Stimulated activated naive CD4-positive, alpha-beta T cell (primary cell): ENCODE measurements at places on chromosomes 2 and 18.

DNA sequence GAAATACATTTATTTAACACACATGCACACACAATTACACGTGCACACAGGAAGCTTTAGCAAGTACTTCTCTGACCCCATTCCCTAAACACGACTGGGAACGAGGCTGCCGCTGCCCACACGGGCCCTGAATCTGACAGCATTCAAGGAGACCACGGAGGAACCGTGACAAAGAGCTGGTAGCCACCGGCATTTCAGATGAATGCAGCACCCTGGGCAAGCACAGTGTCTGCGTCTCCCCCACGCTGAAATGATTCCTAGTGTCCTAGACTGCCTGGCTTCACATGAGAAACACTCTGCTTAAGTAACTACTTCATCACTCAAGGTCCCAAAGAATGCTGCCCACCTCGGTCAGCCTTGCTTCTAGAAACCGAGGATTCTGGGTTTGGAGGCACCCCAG, 95.0 kb downstream of the HDAC4 start:
- DNase-seq = no peak

DNA sequence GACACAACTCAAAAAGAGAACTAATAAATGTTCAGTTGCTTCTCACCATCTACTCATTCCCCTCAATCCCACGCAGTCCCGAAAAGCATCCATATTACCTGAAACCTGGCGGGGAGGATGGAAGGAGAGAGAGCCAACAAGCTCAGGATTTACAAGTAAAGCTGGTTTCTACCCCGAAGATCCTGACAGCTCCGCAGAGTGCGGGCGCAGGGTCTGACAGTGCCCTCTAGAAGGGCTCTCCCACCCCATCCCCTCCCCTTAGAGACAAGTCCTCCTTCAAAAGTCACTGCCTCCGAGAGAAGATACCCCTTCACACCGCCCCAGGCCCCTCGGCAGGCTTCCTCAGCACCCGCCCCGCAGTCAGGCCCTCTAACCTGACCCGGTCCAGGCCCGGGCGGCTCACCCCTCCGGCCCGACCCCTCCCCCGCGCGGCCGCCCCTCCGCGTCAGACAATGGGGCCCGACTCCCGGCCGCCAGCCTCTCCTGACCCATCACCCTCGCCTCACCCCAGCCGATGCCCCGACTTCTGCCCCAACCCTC, 550 bp downstream of the RAB1A start:
- DNase-seq = peak; percentile 51

GRCh38 chr2:215826838-215827441, 186.4 kb downstream of the MREG start:
- DNase-seq = no peak

DNA sequence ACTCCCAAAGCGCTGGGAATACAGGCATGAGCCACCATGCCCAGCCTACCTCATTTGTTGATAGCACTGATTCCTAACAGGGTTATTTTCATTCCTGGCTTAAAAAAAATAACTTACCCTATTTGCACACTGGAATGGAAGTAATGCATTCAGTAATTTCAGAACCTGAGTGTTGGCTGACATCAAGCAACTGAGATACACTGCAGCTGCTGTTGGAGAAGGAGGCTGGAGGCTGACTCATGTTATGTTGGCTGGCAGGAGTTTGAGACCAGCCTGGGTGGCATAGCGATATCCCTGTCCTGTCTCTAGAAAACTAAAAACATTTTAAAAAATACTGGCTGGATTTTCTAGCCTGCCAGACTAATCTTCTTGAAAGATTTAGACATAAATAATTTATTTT, 385.1 kb upstream of the MEX3C start:
- DNase-seq = no peak

DNA sequence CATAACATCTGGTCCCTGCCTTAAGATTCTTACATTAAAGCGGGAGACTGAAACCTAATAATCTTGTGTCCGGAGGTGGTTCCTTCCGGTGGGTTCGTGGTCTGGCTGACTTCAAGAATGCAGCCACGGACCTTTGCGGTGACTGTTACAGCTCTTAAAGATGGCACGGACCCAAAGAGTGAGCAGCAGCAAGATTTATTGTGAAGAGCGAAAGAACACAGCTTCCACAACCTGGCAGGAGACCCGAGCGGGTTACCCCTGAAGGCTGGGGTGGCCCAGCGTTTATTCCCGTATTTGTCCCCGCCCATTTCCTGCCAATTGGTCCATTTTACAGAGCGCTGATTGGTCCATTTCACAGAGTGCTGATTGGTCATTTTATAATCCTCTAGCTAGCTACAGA, 122.3 kb upstream of the SIX2 start:
- no peak for DNase-seq

GRCh38 chr2:44109166-44109565, 59.5 kb upstream of the PPM1B start:
- no peak for DNase-seq

DNA sequence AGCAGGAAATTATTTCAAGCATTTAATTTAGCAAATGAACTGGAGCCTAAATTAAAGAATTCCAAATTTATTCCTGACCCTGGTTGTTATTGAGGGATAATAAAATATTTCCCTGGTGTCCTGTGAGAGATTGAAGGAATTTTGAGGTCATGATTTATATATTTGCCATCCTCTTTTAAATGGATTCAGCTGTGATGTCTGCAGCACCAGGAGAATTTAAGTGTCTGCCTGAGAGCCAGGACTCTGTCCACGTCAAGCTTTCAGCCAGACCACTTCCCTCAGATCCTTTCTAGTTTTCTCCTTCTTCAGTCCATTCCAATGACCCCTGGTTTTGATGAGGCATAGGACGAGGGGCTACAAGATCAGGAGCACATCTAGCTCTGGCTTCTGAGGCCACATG, 59.9 kb downstream of the INO80C start:
- no peak for DNase-seq

DNA sequence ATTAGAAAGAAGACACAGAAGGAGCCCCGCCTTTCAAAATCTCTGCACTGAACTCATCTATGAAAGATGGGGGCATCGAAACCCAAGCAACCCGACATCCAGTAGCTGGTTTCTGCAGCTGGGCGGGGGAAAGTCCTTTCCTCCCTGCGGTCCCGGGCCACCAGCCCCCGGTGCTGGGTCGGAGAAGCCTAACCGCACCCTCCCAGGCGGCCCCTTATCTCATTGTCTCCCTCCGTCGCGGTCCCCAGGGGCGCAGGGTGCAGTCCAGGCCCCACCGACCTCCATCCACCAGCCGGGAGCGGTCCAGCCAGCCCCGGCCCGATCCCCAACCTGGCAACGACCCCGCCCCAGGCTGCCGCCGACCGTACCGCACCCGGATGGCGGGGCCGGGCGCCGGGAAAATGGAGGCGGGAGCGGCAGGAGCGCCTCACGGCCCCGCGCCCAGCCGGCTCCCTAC, 452 bp downstream of the RAPH1 start:
- peak; percentile 53 for DNase-seq

- DNase-seq = no peak
Observed at GRCh38 chr2:223797811-223798721, 39.3 kb downstream of the AP1S3 start.

DNA sequence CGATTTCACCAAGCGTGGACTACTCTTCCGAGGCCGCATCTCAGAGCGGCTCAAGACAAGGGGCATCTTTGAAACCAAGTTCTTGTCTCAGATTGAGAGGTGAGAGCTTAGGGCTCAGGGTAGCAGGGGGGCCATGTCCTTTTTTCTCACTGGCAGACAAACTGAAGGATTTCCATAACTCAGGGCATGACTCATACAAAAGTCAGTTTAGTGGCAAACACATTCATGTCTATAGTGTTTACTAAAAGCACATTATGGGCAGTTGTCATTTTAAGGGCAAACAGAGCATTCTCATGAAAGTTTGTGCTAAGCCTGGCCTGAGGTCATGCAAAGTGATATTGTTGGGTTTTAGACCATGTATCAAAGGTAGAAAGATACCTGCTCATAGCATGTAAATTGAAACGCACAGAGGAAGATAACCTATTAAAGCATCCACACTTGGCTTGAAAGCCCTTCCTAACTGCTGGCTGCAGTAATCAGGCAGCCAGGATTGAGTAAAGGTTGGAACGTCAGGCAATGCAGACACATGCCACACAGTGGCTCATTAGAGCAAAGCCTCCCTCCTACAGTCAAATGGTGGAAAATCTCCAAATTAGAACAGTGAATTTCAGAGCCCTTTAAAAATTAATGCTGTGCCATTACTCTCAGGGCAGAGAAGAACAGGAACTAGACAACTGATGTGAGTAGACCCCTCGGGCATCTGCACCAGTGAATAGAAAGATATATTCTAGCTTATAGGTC, 54.2 kb downstream of the HK2 start:
- DNase-seq = no peak
